Activated CD4-positive, alpha-beta T cell treated with anti-CD3 and anti-CD28 coated beads for 4 hours (primary cell): ENCODE measurements at places on chromosomes 1 and 21.

- peak; percentile 22 for DNase-seq
These were observed 71.0 kb downstream of the NFASC start for GRCh38 chr1:204941421-204942338.

DNA sequence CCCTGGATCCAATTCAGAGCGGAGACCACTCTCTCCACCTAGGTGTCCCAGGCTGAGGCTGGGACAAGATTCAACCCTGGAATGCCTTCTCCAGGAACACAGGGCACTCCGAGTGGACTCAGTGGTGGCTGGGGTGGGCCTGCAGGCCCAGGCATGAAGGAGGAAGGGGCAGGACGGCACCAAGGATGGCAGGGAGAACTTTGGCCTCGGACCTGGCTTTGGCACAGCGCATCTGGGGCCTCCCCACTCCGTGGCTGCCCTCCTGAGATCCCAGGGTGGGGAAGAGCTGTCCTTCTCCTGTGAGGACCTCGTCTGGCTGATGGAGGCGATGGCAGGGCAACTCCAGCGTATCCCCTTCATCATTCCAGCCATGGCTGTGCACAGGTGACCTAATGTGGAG, 35.6 kb downstream of the DHCR24 start:
- DNase-seq: no peak

DNA sequence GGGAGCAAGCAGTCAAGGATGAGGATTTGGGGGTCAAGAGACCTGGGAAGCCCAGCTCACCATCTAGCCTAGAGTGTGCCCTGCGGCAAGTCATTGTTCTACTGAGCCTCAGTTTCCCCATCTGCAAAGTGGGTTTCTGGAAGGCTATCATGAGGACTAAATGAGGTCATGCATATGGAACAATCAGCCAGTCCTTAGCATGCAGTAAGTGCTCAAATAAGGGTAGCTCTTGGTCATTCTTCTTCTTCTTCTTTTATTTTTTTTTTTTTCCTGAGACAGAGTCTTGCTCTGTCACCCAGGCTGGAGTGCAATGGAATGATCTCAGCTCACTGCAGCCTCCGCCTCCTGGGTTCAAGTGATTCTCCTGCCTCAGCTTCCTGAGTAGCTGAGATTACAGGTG, 99.9 kb upstream of the RUNX3 start:
- DNase-seq: no peak

GRCh38 chr1:11013160-11013531, 692 bp downstream of the TARDBP start:
- no peak for DNase-seq

GRCh38 chr1:17014671-17015567, 3.2 kb upstream of the ATP13A2 start:
- DNase-seq: no peak

DNA sequence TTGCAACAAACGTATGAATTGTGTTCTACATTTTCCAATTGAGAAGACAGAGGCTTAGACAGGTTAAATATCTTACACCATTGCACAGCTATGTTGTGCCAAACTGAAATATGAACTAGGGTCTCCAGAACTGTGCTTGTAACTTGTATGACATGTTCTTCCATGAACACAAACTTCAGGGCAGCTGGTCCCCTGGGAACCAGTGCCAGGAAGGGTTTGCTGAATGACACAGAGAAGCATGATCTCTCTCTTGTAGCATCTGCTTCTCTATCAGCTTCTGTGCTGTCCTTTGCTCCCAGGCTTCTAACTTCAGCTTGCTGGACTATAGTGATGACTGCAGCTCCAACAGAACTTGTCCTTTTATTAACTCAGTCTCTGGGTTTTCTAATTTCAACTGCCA, 385.5 kb downstream of the SIPA1L2 start:
- no peak for DNase-seq

DNA sequence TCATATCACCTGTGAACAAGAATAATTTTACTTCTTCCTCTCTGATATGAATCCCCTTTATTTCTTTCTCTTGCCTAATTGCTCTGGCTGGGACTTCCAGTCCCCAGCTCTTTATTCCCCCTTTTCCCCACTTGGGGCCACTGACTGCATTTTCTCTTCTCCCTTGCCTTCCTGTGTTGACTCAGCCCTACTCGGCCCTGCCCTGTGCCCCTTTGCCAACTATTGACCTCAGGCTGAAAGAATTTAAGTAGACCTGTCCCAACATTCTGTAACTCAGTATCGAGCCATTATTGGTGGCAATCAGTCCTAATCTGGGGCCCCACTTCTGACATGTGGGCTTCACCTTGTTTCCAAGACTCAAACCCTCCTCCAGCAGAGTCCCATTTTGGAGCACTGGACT, 60.6 kb upstream of the STUM start:
- DNase-seq: no peak

DNA sequence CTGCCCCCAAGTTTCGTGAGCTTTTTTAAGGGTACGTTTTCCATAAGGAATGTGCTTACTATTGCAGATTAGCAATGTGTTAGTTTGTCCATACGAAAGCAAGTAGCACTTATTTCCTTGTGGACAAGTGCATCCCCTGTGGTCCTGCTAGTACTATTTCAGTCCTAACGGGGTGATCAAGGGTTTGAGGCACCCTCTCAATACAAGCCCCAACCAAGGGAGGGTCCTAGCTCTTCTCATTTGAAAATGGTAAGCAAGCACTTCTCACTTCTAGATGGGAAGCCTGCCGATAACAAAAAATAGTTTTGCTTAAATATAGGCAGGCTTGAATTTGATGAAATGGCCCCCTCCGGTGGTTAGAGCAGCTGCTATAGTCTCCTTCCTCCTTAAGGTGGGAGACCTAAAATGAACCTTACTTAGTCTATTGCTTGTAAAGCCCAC, 64.0 kb upstream of the HMCN1 start:
- peak; percentile 43 for DNase-seq

- DNase-seq: no peak
These were observed 27.1 kb downstream of the PRDX6 start for GRCh38 chr1:173504268-173504667.

DNA sequence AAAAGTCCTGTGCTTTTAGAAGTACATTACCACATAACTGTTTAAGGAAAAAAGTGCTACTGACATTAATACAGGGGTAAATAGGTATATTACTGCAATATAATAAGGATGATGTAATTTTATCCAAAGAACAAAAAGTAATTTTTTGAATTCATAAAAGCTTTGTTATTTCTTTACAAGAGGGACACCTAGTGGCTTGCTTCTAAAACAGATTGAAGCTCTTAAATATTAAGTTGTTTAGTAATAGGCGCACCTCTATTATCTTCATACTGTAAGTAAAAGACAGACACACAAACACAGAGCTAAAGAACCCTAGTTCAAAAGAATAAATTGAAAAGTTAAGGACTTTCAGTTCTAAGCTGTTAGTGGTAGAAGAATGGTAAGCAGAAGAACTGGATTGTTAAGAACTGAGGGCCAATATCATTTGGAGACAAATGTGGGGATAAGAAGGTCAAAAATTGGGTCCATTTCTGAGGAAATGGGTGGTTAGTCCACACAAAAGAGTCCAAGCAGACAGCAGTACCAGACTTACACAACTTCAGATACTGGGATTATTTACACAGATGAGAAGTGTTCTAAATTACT, 15.4 kb downstream of the ZNHIT6 start:
- DNase-seq: no peak

DNA sequence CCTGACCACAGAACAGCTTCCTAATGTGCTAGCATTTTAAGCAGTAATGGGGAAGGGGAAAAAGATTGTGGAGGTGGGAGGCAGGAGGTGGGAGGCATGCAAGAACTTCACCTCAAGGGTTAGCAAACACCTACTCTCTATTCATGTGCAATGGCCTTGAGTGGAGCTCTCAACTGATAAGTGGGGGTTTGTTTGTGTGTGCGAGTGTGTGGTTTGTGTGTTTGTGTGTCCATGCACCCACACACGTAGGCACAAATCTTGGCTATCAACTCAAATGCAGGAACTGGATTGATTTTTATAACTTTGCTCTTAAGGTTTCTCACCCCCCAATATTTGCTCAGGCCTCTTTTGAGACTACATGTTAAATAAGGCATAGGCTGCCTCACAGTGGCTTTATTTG, 78.6 kb downstream of the SYT6 start:
- no peak for DNase-seq

- no peak for DNase-seq
These were observed 131.9 kb downstream of the BACH1 start for GRCh38 chr21:29430576-29430975.

DNA sequence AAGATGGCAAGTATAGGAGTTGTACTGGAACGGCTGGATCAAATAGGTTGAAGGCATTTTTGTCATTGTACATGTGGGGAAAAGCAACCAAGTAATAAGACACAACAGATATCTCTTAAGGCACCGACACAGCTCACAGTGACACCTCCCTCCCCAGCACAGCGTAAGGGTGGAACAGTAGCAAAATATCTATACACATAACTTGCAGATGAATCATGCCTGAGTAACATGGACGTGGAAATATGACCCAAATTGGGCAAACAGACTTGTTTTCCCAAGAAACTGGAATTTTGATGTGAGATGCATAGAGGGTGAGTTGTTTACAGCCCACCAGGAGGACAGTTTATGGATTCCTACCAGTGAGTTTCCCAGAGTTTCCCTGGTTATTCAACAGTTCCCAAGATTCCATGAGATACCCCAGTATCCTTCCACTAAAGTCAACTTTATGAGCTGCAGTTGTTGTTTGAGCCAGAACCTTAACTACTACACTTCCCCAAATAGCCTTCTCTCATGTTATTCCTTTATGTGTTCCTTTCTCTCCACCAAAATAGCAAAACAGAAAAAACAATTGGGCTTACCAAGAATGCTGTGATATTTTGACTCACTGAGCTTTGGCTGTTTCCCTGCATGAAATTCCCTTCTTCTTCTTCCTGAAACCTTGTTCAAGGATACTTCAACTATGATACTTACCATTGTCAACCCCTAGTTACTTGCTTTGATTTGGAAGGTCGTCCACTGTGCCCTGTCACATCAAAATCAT, 7.1 kb upstream of the DR1 start:
- no peak for DNase-seq

- no peak for DNase-seq
These were observed 84.5 kb upstream of the GCLM start for GRCh38 chr1:93993731-93994130.

- DNase-seq: no peak
These were observed 268.8 kb upstream of the NR5A2 start for GRCh38 chr1:199758626-199759255.

DNA sequence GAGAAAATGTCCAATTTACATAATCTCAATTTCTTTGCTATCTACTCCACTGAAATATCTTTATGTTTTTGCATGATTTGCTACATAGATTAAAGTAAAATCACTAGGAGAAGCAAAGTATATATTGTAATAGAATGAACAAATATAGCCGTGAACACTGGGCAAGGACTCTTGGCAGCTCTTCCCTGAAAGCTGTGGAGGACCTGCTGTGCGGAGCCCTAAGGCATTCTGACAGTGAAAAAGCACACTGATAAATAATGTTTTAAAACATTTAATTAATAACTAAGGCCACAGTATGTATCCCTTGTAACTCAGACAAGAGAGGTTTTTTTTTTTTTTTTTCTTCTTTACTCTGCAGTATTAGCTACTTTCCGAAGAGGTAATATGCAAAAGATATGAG, 256.1 kb upstream of the DPYD start:
- no peak for DNase-seq
